Large intestine (tissue), 12 donors: ENCODE measurements at places on chromosomes 3 and 15. TPM values are rescaled to one million over a fixed set of nuclear protein-coding genes. Genes with fewer than 3 reads are reported as not detected.

DNA sequence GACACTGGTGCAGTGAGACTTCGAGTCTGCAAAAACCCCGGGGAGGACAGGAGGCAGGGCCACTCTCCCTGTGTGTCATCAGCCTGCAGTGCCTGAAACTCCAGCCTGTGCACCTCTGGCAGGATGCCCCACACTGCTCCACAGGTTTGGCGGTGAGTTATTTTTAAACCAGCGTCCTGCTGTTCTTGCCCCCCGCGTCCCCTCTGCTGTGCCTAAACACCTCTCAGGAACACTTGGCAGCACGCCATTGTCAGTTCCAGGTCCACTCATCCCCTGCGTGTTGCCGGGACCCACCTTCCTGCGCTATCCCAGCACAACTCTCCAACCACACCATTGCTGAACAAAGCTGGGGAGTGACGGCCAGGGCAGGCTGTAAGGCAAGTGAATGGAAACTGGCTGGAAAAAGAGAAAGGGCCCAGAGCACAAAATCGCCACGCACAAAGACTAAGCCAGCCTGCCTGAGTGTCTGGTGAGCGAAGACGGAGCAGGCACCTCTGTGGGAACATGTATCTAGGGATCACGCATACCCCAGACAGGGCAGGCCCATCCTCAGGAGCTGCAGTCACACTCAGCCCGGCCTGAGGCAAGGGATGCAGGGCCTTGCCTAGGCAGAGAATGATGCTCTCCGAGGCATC, 3.1 kb upstream of the PLA2G4F start:
- no peak for DNase-seq
- H3K27ac ChIP-seq, result no peak overlapping the region
- H3K4me1 ChIP-seq, result peaks cover 17% of the 10 kb centered on the region
- H3K36me3 ChIP-seq, result peaks cover 56% of the 10 kb centered on the region

C3orf52 gene
- 14.1 TPM for polyA plus RNA-seq

GRCh38 chr3:159669766-159670165, 318.9 kb upstream of the IL12A start:
- no peak overlapping the region for H3K4me3 ChIP-seq
- H3K36me3 ChIP-seq, result no peaks in the 10 kb centered on the region
- H3K4me1 ChIP-seq, result peaks cover 17% of the 10 kb centered on the region
- DNase-seq, result no peak
- no peaks in the 10 kb centered on the region for H3K27me3 ChIP-seq
- H3K27ac ChIP-seq, result peak overlapping the region; percentile 17

GNB5 gene
- polyA plus RNA-seq, result 7.9 TPM

DNA sequence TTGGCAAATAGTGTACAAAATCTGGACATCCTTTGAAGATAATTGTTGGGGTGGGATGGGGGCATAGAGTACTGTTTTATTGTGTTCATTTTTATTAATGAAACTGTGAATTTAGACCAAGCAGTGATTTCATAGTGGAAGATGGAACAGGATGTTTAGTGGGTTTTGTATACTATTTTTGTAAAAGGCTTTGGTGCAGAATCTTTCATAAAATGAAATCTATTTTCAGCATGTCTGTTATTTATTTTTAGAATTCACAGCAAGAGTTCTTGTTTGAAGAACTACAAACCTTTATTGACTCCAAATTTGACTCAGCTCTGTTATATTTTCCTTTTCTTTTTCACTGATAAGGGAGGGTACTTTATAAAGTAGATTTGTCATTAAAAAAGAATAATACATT, 145.4 kb downstream of the AKAP13 start:
- H3K27ac ChIP-seq, result no peak overlapping the region
- H3K4me3 ChIP-seq, result no peak overlapping the region
- peaks cover 3% of the 10 kb centered on the region for H3K4me1 ChIP-seq
- no peak for DNase-seq

ARGFX gene
- not detected for polyA plus RNA-seq

- H3K36me3 ChIP-seq, result no peaks in the 10 kb centered on the region
- no peaks in the 10 kb centered on the region for H3K4me1 ChIP-seq
- H3K27me3 ChIP-seq, result no peaks in the 10 kb centered on the region
- H3K4me3 ChIP-seq, result no peak overlapping the region
- no peak for DNase-seq
Observed at GRCh38 chr3:59052803-59053411, 3.1 kb upstream of the CFAP20DC start.

DNA sequence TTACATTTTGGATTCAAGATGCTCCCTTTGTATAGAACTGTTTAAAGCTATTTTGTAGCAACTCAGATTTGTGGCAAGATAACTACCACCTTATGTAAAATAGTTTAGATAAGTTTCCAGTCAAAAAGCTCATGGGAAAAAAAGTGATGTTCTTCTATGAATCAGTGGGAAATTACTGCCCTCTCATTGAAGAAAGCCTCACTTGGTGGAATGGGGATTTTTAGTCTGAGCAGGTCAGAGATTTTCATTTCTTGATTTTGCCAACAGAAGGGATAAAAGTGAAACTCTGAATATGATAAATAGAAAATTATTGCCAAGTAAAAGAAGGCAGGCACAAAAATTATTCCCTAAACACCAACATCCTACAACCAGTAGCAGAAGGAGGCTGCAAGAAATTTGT, 25.8 kb upstream of the CSTA start:
- no peaks in the 10 kb centered on the region for H3K4me1 ChIP-seq
- H3K27ac ChIP-seq, result no peak overlapping the region

GPR160 gene
- 169 TPM for polyA plus RNA-seq

GOLGA8N gene
- polyA plus RNA-seq, result 20.7 TPM

MYO9A gene
- polyA plus RNA-seq, result 12.0 TPM

DNA sequence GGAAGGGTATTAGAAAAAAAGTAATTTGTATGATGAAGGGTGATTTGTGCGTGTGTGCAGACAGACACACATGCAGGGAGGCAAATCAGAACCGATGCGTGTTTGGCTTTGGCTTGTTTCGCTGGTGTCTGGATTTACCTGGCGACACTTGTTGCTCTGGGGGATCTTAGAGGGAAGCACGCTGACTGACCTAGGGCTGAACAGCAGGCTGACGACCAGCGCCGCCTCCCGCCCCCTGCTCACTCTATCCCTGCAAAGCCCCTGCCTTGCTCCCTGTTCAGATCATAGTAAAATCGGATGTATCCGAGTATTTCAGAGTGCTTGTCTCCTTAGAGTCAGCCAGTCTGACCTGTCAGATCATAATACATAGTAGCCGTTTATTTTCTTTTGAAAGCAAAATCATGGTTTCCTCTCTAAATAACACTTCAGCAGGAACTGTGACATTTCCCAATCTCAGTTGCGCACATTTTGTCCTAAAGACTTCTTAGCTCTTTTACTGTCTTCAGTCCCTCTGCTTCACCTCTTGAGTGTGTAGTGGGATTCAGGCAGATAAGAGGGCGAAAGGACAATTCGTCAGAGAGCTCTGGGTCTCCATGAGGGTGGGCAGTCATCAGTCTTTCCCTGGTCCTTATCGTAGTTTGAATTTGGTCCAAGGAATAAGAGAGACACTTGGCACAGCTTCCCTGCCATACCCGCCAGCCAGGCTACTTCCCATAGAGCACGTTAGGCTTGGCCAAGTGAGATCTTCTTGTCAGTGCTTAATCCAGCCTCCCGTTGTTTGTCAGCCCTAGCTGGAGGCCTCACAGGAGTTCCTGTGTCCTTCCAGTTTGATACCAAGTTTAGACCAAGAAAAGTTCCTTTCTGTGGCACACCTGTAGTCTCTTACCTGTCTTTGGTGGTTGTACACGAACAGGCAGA, 97.4 kb downstream of the PGPEP1L start:
- H3K27ac ChIP-seq, result no peak overlapping the region
- peaks cover 77% of the 10 kb centered on the region for H3K36me3 ChIP-seq
- H3K4me1 ChIP-seq, result no peaks in the 10 kb centered on the region
- H3K27me3 ChIP-seq, result no peaks in the 10 kb centered on the region
- no peak overlapping the region for H3K4me3 ChIP-seq

FANCD2OS gene
- polyA plus RNA-seq, result not detected

DNA sequence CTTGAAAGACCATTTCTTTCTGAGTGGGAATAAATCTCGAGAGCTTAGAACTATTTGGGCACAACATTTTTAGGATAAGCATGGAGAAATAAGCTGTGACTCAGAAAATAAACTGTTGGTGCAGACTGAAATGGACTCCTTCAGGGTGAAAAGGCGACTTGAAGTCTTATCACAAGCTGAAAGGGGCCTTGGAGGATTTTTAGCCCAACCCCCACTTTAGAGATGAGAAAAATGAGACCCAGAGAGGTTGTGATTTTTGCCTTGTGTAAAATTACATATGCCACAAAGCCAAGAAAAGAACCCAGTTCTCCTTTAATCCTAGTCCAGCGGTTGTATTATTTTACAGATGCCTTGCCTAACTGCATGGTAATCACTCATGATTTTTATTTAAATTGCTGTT, 1.5 kb downstream of the ATP1B3 start:
- peak overlapping the region; percentile 73 for H3K4me3 ChIP-seq
- H3K27me3 ChIP-seq, result no peaks in the 10 kb centered on the region
- H3K27ac ChIP-seq, result peak overlapping the region; percentile 85
- peak; percentile 20 for DNase-seq

GRCh38 chr15:39924437-39924836, 4.4 kb upstream of the GPR176 start:
- H3K27me3 ChIP-seq, result peaks cover 13% of the 10 kb centered on the region
- H3K4me1 ChIP-seq, result peaks cover 6% of the 10 kb centered on the region
- no peak overlapping the region for H3K4me3 ChIP-seq
- H3K27ac ChIP-seq, result no peak overlapping the region

GRCh38 chr15:86797135-86797534, 717.5 kb downstream of the AGBL1 start:
- H3K4me1 ChIP-seq, result no peaks in the 10 kb centered on the region
- H3K27ac ChIP-seq, result no peak overlapping the region
- no peak for DNase-seq
- no peaks in the 10 kb centered on the region for H3K36me3 ChIP-seq
- no peaks in the 10 kb centered on the region for H3K27me3 ChIP-seq

DNA sequence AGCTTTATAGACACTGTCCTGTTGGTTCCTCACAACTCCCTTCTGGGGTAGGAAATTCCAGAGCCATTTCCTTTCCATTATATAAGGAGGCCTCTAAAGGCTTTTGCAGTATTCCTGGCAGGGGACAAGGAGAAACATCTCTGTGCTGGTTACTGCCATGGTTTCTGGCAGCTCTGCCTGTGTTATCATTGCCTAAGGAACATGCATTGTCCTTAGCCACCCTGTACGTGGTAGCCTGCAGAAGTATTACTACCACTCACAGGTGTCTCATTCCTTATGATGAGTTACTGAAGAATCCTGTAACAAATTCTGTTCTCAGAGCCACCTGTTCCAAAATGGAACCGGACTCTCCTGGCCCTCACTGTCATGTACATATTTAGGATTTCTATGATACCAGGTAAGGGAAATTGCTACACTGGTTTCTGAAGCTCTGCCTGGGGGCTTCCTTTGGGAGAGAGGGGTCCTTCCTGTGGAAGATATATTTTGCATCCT, 58.0 kb downstream of the UMPS start:
- H3K27ac ChIP-seq, result no peak overlapping the region
- H3K4me1 ChIP-seq, result peaks cover 10% of the 10 kb centered on the region
- H3K27me3 ChIP-seq, result no peaks in the 10 kb centered on the region
- H3K36me3 ChIP-seq, result peaks cover 29% of the 10 kb centered on the region

DUOX1 gene
- 2.6 TPM for polyA plus RNA-seq

DNA sequence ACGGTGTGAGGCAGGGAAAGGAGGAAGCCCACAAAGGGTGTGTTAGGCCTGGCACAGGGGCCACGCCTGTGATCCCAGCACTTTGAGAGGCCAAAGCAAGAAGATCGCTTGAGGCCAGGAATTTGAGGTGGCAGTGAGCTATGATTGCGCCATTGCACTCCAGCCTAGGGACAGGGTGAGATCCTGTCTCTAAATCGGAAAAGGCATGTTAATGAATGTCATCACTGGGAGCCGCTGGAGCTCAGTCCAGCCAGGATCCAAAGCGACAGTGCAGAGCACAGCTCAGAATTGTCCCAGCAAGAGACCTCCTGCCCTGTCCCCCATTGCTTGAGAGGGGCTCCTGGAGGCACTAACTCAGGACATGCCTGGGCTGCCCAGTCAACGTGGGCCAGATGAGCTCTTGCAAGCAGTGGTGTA, 15.0 kb upstream of the FBLN2 start:
- no peaks in the 10 kb centered on the region for H3K36me3 ChIP-seq
- no peaks in the 10 kb centered on the region for H3K4me1 ChIP-seq
- peaks cover 3% of the 10 kb centered on the region for H3K27me3 ChIP-seq
- no peak overlapping the region for H3K27ac ChIP-seq
- H3K4me3 ChIP-seq, result no peak overlapping the region

DAZL gene
- not detected for polyA plus RNA-seq

DNA sequence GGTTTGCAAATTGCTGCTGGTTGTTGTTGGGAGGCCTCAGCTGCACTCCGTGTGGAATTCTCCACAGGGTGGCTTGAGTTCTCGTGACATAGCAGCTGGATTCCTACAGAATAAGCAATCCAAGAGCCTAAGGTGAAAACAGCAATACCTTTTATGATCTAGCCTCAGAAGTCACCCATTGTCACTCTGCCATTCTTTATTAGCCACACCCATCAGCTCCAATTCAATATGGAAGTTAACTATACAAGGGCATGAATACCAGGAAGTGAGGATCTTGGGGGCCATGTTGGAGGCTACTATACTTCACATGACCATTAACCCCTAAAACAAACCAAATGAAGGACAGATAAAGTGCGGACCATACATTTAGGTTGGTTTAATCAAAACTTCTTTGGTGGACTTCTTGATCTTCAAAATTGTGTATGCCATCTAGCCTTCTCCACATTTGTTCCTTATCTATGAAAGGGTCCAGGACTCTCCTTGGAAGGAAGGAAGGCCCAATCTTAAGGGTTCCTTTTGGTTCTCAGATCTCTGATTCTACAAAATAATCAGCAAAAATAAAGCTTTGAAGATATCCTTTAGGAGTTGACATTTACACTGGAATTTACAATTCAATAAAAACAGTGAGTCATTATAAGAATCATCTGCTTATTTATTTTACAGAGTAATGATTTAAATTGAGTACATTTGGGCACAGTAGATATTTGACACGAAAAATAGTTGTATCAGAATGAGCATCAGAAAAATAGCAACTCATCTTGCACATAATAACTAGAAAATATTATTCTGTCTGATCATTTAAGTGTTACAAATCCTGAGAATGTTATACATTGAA, 21.5 kb downstream of the CIAO2A start:
- peaks cover 23% of the 10 kb centered on the region for H3K4me1 ChIP-seq
- H3K4me3 ChIP-seq, result no peak overlapping the region
- no peak for DNase-seq
- H3K27ac ChIP-seq, result peak overlapping the region; percentile 90
- peaks cover 13% of the 10 kb centered on the region for H3K36me3 ChIP-seq

DNA sequence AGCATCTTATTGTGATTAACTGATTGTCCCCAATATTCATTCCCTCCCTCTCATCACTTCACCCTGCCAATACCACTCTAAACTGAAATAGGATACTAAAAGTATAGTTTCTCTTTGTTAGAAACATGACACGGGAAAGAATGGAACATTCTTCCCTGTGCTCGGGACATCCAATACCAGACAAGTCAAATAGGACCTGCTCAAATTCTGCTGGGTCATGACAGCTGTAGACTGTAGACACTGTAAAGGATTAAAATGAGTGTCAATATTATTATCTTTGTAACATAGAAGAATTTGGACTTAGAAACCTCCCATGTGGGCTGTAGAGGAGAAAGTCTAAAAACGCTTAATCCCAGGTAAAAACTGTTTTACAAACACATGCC, 315.0 kb upstream of the NR2E3 start:
- H3K4me1 ChIP-seq, result peaks cover 9% of the 10 kb centered on the region
- H3K27me3 ChIP-seq, result no peaks in the 10 kb centered on the region
- H3K27ac ChIP-seq, result no peak overlapping the region
- H3K4me3 ChIP-seq, result no peak overlapping the region

GRCh38 chr15:65743637-65744252, 48.3 kb downstream of the DENND4A start:
- peaks cover 12% of the 10 kb centered on the region for H3K36me3 ChIP-seq
- DNase-seq, result peak; percentile 8
- no peaks in the 10 kb centered on the region for H3K4me1 ChIP-seq
- no peaks in the 10 kb centered on the region for H3K27me3 ChIP-seq
- H3K27ac ChIP-seq, result no peak overlapping the region
- H3K4me3 ChIP-seq, result no peak overlapping the region

PPP2R3A gene
- 7.4 TPM for polyA plus RNA-seq
